ENCODE measurements at places on chromosomes 2 and 18.

- no peak for DNase-seq
These were observed 167.8 kb downstream of the CELF4 start for GRCh38 chr18:37397814-37398213.

DNA sequence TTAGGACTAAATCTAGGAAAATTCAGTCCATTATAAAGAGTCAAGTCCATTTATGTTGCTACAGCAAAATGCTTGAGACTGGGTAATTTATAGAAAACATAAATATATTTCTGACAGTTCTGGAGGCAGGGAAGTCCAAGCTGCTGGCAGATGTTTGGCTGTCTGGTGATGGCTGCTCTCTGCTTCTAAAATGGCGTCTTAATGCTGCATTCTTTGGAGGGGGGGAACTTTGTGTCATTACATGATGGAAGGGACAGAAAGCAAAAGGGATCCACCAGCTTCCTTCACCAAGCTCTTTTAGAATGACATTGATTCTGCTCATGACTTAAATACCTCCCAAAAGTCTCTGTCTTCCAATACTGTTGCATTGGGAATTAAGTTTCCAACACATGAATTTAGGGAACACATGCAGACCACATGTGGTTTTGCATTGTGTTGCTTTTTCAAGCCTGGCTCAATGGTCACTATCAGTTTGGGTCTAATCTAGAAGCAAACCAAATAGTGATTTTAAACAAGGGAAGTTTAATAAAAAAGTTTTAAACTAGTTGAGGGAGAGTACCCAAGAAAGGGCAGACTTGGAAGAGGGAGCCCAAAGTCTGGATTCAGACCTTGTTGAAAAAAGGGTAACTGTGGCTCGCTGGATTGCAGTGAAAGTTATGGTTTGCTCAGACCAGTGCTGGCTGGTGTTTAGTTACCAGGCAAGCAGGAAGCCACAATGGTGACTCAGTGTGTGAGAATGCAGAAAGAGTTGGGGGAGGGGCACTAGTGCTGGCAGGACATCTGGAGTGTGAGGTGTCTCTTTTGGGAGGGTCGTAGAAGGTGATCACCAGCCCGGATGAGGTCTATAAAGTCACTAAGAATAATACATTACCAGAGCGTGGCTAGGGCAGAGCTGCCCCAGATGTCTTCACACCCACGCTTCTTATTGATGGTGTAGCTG, 30.8 kb downstream of the C18orf54 start:
- peak; percentile 88 for DNase-seq

- no peak for DNase-seq
These were observed 27.2 kb upstream of the GALR1 start for GRCh38 chr18:77222464-77222863.

- no peak for DNase-seq
These were observed 8.5 kb downstream of the RTTN start for GRCh38 chr18:70197026-70197425.

GRCh38 chr2:28643911-28644334, 107.7 kb upstream of the PPP1CB start:
- peak; percentile 26 for DNase-seq

- DNase-seq, result no peak
These were observed 6.0 kb downstream of the OSBPL6 start for GRCh38 chr2:178200331-178200730.

DNA sequence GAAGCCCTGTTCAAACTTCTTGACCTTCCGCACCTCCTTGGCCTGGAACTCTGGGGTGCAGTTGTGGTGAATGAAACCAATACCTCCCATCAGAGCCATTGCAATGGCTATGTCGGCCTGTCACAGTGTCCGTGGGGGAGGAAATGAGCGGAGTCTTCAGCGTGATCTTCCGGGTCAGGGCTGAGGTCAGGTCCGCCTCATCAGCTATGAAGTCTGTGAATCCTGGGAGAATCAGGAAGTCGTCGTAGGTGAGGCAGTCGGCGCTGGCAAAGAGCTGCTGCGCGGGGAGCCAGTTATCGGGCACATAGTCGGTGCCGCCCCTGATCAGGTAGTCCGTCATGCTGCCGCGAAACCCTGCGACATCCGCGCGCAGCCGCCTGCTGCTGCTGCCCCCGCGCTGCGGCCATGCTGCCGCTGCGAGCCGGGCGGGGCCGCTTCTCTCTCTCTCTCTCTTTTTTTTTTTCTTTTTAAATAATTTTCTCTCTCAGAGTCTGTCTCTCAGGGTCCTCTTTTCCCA, 154.1 kb upstream of the ZSWIM2 start:
- peak; percentile 20 for DNase-seq

DNA sequence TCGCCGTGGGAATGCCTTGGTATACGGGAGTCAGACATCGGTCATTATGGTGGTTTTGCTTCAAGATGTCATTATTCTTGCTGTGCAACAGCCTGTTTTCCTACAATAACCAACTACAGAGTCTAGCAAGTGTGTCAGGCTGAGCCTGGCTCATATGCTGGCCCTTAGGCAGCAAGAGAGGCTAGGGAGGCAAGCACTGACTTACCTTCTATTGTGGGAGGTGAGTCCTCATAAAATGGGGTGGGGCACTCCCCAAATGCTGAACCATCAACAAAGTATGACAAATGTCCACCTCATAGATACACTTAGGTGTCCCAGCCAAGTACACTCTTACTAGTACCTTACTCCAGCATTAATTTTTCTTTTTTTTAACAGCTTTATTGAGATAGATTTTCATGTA, 77.0 kb upstream of the ATL2 start:
- DNase-seq, result no peak

DNA sequence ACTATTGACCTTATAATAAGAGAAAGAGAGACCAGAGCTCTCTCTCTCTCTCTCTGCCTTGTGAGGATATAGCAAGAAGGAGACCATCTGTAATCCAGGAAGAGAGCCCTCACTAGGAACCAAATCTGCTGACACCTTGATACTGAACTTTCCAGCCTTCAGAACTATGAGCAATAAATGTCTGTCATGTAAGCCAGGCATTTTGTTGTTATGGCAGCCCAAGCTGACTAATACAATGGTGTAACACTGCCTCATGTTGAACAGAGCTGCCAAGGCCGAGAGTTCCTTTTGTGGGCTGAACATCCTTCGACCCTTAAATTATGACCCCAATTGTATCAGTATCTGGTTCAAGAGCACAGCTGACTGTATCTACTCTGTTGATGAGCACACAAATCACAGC, 108.0 kb downstream of the LRRC30 start:
- no peak for DNase-seq

GRCh38 chr2:28359222-28360057, 33.2 kb upstream of the FOSL2 start:
- peak; percentile 96 for DNase-seq

DNA sequence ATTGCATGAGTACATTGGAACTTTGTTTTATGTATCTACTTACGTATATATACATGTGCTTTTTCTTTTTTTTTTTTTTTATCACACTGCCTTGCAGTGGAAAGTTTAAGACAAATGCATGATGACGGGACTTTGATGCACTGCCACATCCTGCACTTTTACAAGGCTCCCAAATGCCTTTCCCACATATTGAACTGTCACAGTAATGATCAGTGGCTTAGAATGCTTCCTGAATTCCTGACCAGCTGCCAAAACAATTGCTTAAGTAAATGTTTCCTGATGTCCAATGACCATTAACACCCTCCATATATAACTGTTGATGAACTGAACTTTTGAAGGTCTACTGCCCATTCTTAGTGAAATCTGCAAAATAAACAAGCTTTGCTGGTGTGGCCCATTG, 60.2 kb downstream of the LYPD6B start:
- DNase-seq, result no peak

- DNase-seq, result no peak
These were observed 112.2 kb downstream of the SOS1 start for GRCh38 chr2:39008665-39009064.

DNA sequence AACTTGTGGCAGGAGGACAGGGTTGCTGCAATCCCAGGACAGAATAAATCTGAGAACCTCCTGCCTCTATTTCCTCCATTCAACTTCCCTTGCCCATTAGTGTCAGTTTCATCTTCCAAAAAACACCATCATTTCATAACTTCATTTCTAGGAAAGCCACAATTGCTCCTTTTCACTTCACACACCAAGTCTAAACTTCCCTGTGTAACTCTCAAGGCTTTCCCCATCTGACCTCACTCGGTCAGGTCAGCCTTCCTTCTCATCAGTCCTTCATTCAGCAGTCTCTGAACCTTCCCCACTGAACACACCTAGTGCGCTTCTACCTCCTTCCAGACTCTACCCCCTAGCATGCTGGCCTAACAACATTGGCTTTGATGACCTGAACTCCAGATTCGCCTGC, 35.8 kb downstream of the TCF7L1 start:
- DNase-seq, result no peak

- DNase-seq, result peak; percentile 59
These were observed 23.5 kb downstream of the ROCK2 start for GRCh38 chr2:11320698-11321492.

DNA sequence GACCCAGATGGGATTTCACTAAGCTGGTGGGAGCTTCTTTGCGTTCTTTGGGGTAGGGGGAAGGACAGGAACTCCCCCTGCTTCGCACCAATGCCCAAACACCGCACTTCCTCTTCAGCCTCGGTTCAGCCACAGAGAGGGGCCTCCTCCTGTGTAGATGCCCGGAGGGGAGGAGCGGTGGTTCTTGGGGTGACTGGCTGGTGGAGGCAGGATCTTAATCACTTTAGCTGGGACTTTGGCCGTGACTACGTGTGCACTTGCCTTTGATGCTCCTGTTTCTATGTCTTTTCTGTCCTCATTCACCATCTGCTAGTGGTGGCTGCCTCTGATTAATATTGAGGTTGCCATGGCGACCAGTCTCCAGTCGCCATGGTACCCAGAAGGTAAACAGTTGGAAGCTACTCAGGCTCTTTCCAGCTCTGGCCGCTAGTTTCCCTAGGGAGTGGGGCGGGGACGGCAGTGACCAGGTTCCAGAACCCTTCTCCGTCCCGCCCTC, 1.9 kb downstream of the CNGA3 start:
- DNase-seq, result peak; percentile 11

DNA sequence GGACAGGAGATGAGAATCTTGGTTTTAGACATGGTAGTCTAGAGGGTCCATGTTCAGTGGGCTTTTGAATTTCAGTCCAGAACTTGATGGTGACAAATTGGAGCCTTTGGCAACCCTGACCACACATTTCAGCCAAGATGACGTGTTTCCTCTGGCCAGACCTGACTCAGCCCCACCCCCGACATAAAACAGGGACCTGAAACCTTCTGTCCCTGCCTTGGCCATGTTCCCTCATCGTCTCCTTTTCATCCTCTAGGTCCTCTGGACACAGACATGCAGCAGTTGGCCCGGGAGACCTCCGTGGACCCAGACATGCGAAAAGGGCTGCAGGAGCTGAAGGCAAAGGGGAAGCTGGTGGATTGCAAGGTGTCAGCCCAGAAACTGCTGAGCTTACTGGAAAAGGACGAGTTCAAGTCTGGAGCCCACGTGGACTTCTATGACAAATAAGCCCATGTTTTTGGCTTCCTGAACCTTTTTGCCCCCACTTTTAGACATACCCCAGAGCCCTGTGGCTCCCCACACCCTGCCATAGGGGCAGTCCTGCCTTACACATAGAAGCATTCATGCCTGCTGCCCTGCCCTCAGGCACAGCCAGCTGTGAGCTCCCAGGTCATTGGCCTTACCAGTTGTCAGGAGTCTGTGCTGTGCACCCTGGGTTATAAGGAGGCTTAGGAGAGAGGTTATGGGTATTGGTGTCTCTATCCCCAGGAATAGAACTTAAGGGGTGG, 4.0 kb downstream of the SPR start:
- no peak for DNase-seq

DNA sequence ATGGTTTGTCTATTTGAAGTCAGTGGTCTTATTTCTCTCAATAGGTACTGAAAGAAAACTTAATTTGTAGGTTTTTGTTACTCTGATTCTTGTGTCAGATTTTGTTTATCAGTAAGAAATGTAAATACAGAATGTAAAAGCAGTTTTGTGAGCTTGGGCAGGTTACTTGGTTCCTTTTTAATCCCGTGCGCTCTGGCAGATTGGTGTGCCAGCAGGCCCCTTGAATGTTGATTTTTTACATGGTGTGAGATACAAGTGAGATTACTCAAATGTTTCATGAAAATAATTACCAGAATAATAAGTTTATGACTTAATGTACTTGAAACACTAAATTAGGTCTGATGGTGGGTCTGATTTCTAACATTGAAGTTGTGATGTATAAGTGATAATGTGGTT, 13.4 kb downstream of the HNRNPA3 start:
- DNase-seq, result no peak

- no peak for DNase-seq
These were observed 116.1 kb upstream of the TACR1 start for GRCh38 chr2:75315436-75315835.

DNA sequence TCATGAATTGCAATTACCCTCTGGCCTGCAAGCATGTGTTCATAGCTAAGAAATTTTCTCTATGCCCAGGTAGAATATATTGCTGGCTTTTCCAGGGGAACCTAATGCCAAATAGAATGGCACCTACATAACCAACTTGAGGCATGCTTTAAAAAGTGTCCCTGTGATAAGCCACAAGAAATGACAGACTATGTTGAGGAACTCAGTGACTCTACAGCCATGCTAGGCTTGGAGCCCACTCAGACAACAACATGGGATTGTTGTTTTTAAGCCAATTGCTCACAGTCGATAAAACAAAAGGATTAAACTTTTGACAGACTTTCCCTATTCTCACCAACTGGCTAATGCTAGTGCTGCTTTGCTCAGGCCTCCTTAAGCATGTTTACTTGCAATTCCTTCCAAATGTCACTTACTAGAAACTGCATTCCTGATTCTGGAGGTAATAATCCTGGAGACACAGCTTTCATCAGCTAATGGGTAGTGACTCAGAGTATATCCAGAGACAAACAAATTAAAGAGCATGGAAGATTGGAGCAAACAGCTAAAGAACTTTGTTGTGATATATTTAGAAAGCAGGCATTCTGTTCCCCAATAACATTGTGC, 249.0 kb downstream of the SLC8A1 start:
- no peak for DNase-seq

DNA sequence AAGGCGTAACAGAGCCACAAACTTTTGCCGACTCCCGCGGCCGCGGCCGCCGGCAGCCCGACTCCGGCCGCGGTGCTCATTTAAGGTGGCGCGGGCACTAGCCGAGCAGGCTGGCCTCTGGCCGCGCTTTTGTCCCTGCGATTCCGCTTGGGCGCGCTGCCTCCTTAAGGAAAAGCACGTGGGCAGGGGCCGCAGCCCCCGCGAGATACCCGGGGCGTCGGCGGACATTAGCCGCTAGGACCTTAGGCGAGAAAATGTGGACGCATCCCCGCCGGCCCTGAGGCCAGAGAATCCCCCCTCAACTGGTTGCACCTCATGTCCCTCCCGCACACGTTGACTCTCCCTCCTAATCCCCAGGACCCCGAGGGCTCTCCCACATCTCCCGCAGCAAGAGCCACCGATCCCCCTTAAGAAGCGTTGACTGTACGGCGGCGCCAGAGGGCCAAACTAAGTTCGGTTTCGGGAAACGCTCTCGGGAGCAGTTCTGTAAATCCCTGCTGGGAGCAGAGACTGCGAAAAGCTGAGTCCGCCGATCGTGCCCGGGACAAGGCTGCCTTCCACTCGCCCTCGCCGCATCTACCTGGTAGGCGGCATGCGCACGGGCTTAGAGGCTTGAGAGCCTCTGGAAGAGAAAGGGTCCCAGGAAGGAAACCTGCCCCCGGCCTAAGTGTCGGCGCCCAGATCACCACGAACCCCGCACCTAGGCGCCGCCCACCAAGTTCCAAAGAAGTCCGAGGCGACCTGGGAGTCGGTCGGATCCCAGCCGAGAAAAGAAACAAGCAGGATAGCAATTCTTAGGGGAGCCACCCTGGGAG, 1.8 kb upstream of the SATB2 start:
- DNase-seq, result peak; percentile 81
